ENCODE measurements at places on chromosomes 3 and 15.

DNA sequence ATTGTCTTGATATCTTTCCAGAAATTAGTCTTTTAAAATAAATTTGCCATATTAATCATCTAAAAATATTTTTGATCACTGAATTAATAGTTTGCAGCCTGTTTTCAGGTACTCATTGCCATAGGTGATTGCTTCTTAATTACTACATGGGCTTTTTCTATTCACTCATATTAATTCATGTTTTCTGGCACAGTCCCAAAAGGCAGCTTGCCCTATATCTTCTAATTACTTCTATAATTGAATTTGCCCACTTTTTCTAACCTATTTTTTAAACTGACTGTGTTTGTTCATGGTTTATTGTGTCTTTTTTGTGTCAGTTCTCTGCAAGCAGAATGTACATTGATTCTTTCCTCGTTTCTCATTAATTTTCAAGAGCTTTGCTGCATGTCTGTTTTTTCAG is 85.7 kb upstream of the SOX2 start:
- DNase-seq = no peak

GRCh38 chr3:29454161-29454611 is 173.3 kb downstream of the RBMS3 start:
- no peak for DNase-seq

GRCh38 chr15:93154666-93155065 is 65.7 kb upstream of the RGMA start:
- DNase-seq = no peak

DNA sequence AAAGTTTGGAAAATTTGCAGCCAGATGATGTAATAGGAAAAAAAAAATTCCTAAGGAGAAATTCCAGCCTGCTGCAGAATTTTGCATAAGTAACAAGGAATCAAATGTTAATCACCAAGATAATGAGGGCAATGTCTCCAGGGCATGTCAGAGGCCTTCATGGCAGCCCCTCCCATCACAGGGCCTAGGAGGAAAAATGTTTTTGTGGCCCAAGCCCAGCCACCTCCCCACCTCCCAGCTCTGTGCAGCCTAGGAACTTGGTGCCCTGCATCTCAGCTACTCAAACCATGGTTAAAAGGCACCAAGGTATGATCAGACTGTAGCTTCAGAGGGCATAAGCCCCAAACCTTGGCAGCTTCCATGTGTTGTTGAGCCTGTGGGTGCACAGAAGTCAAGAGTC is 704.7 kb upstream of the ROBO1 start:
- DNase-seq = no peak

- no peak for DNase-seq
Measured at GRCh38 chr3:188772886-188773285, 398.9 kb upstream of the TPRG1 start.

DNA sequence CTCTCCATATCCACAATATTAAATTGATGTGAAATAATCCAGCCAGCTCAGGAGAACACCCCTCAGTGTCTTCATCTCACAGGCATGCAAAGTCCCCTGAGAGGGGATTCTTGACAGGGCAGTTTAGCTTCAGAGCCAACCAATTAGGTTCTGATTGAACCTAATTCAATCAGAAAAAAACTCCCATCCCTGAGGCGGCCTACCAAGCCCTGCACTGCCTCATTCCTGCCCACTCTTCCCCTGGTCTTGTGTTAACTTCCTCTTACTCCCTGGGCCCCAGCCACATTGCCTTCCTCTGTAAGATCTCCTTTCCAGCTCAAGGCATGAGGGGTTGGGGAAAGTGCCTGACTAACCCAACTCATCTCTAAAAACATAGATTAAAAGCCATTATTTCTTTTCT is 46.1 kb downstream of the FRMD4B start:
- DNase-seq = no peak

DNA sequence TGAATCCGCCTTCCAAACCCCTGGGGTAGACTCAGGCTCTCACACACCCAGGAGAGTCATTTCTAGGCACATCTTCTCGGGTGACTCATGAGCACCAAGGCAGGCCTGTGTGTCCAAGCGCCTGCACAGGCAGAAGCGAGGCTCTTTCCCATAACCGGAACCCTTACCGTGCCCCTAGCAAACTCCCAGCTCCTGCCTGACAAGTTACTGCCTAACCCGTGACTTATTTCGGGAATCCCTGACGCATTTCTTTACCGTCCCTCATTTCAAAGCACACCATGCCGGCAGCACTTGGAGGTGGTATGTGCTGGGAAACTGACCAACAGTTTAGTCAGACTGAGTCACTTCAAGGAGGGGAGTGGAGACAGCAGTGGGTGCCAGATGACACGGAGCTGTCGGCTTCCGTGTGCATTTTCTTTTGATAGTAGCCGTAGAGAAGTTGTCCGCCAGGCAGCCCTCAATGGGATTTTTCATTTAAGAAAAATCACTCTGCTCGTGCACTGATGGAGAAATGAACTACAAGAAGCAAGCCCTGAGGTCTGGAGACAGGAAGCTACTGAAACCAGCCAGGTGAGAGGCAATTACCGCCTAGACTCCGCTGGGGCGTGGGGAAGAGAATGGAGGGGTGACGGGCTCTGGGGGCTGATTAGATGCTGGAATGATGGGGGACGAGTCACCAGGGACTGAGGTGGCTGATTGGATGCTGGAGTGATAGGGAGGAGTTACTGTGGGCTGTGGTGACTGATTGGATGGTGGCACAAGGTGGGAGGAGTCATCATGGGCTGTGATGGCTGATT is 17.3 kb upstream of the HRH1 start:
- no peak for DNase-seq

DNA sequence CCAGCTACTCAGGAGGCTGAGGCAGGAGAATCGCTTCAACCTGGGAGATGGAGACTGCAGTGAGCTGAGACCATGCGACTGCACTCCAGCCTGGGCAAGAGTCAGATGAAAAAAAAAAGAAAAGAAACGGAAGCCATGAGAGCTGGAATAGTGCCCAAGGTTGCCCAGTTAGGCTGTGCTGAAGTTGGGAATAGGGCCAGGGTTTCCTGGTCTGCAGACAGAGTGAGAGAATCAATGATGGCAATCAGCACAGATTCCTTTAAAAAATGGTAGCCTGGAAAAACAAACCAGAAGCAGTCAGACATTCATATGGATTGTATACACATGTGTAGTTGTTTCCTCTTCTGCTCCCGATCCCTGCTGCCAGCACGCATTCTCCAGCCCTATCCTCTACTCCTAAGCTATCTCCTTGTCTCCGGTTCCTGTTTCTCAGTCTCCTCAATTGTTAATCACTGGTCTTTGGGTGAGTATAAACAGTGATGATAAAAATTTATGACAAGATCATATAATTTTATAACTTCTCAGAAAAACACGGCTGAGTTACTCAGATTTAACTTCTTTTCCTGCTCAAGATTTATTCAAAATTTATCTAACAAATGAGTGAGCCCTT is 316.2 kb upstream of the UMPS start:
- no peak for DNase-seq

DNA sequence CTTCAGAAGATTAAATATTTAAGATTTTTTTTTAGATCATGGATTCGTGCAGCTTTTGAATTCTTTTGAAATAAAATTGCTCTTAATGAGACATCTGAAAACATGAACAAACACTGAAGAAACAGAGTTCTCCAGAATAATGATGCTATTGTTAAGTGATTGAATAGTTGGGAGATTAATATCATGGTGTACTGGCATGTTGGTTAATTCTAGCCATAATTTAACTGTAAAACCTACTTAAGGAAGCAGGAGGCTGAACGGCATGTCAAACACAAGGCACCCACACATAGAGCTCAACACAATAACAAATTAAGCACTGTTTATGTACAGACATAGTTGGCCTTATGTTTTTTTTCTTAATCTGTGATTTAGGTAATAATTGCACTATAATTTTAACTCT is 185.6 kb downstream of the RBMS3 start:
- no peak for DNase-seq

GRCh38 chr15:67186688-67187087 is 67.8 kb downstream of the AAGAB start:
- no peak for DNase-seq

DNA sequence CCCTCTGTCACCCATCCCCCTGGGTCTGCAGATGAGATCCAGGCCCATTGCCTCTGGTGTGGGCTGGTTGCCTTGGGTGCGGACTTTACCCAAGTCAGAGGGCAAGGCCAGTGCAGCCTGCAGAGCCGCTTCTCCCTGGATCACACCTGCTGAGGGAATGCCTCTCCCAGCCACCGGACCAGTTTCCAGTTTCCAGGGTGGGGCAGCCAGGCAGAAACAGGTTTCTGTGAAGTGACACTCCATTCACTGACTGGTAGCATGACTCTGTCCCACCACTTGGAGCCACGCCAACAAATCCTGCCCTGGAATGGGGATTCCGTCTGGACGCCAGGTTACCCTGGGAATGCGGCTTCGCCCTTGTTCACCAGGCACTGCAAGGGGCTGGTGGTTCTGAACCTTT is 30.0 kb downstream of the PAQR5 start:
- DNase-seq = no peak

DNA sequence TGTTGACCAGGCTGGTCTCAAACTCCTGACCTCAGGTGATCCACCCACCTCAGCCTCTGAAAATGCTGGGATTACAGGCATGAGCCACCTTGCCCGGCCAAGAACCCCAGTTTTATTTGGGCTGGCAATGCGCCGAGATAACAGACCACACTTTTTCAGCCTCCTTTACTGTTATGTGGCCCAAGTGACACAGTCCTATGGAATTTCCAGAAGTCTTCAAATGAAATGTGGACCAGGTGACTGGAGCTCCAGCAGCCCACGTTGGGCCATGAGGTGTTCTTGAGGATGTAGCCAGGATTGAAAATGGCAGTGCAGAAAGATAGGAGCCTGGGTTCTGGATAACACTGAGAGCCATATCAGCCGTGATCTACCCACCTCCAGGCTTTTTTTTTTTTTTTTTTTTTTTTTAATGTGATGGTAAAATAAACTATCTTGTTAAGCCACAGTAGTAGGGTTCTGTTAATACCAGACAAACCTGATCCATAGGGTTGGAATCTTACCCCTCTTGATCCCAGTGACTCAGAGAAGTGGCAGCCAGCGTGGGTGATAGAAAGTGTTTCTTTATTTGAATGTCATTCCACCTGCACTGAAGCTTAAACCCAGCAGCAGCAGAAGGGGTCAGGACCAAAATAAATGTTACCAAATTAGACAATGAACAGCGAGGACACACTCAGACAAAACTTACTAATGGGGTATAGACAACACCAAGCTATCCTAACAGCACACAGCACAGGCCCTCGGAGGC is 55.6 kb downstream of the LHFPL4 start:
- DNase-seq = no peak

DNA sequence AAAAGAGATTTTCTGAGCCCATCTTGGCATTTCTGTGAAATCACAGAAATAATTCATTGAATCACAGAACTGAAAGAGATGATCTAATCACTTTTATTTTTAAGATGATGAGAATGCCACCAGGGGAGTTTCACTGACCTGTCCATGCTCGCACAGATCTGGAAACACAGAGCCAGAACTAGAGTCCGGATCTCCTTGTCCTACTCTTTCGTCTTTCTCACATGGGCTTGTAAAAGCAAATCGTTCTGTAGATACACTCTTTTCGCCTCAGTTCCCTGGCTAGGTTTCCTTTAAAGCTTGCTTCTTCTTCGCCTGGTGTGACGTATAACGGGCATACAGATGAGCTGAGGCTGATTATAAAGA is 122.5 kb upstream of the SPRED1 start:
- DNase-seq = no peak

DNA sequence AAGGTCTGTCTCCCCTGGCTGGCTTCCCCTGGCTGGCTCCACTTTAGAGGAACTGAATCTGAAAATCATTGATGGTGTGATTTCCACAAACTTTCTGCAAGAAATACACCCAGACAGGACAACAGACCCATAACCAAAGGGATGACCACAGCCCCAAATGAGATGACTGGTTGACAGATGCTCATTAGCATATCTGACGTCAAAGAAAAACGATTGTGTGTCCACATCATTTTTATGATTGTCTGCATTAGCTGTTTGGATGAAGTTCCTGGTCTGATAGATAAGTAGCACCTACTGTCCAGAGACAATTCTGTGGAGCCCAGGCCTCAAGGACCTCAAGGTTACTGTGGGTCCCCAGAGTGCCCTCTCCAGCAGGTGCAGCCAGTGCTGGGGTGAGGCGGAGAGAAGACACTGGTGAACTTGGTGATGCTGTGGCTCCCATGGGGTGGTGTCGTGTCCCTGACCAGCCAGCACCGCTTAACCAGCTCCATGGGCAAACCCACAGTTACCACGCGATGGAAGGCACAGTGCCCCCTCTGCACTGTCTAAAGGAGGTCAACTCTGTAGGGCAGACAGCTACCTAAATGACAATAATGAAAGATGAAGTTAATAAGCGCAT is 127.4 kb downstream of the NSMCE3 start:
- no peak for DNase-seq

- no peak for DNase-seq
Measured at GRCh38 chr15:93557696-93558095, 468.7 kb upstream of the RGMA start.

DNA sequence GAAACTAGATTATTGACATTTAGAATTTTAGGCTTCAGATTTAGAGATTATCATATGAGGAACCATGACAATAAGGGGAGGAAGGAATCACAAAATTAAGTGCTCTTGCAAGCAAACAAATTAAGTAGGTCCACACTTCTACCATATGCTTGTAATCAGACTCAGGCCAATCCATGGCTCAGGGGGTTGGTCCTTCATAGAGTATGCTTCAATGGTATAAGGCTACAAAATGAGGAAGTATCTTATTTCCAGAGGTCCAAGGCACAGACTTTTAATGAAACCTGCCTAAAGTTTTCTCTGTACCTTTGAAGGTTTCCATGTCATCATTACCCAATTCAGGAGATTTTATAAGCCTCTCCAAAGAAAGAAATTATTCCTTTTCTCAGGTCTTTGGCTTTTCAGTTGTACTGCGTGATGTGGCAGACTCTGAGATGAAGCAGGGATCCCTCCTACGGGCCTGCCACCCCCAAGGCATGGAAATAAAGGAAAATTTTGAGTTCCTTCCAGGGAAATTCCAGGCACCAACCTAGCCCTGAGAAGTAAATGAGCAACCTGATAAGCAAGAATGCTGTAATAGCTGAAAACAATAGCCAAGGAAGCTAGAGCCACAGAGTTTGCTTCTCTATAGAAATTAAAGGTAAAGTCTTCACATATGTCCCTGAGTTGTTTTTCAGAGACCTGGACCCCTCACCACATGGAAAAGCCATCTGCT is 36.3 kb downstream of the SERPINI2 start:
- no peak for DNase-seq

DNA sequence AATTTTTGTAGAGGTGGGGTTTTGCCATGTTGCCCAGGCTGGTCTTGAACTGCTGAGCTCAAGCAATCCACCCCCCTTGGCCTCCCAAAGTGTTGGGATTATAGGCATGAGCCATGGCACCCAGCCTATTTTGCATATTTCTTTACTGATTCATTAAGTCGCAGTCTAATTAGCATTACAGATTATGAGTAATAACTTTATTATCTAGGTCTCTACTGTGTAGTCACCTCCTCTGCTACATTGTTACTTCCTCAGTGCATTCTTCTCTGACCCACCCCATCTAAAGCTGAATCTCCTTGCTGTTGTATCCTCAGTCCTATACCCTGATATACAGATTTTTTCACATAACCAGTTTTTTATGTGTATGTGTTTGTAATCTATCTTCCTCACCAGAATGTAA is 61.7 kb downstream of the TFDP2 start:
- no peak for DNase-seq

Measured in left forelimb (tissue), 1 donor.